ENCODE measurements at places on chromosomes 11 and 22. TPM values are rescaled to one million over a fixed set of nuclear protein-coding genes. Genes with fewer than 3 reads are reported as not detected.

The GPR83 gene
- not detected for total RNA-seq

The PRR5L gene
- total RNA-seq: 5.3 TPM

The C11orf86 gene
- not detected for total RNA-seq

The JAM3 gene
- 47.2 TPM for total RNA-seq

DNA sequence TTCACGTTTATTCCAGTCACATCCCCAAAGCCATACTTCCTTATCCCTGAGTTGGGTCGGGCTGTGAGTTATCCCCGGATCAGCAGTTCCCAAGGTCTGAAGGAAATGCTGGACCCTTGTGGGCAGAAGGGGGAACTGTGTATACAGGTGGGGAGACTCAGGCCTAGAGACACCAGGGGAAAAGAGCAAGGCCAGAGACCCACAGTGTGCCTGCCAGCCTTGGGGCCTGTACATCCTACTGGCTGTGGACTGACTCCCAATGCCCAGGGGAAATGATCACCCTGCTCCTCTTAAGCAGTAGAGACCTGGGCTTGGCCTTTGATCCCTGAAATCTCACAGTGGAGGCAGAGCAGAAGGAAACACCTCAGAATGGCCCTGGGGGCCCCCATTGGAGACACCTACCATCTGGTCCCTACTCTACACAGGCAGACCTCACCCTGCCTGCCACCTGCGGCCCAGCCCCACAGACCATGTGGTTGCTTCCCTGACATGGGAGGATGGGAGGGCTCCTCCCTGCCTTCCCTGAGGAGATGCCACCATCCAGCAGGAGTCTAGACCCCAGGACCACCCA is 1.3 kb downstream of the SELENOM start:
- no peak for DNase-seq

GRCh38 chr11:76077575-76078150 is 128.6 kb downstream of the WNT11 start:
- DNase-seq: no peak

GRCh38 chr11:128906185-128907050 is 15.3 kb downstream of the KCNJ5 start:
- no peak for DNase-seq

GRCh38 chr11:57502376-57502775 is 13.1 kb downstream of the SLC43A1 start:
- no peak for DNase-seq

- peak; percentile 40 for DNase-seq
Observed at GRCh38 chr11:85756401-85757200, 54.3 kb downstream of the SYTL2 start.

- no peak for DNase-seq
Observed at GRCh38 chr11:124732230-124732629, 7.5 kb upstream of the NRGN start.

DNA sequence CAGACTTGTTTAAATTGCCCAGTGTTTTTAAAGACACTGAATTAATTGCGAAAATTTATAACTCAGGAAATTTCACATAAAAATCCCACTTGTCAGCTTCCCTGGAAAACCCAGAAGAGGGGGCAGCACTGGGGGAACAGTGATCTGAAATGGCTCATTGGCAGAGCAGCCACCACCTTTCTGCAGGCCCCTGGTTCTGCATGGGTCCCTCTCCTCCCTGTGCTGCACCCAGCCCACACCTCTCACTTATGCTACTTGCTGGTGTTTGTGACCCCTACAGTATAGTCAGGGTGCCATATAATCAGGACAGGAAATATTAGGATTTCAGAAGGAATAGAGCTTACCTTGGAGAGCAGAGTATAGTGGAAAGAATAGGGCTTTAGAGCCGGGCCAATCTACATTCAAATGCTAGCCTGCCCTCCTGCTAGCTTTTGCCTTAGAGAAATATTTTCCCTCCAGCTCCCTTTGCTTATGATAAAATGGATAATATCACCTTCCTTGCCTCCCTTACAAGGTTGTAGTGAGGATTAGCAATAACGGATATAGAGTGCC is 28.5 kb upstream of the C11orf96 start:
- DNase-seq: no peak

GRCh38 chr11:35394941-35395340 is 24.4 kb downstream of the SLC1A2 start:
- DNase-seq: no peak

GRCh38 chr22:27097933-27098332 is 440.5 kb downstream of the MIAT start:
- DNase-seq: peak; percentile 26
